ENCODE measurements at places on chromosomes 16 and 17. TPM values are rescaled to one million over a fixed set of nuclear protein-coding genes. Genes with fewer than 3 reads are reported as not detected.

Gene CD300LF
- total RNA-seq: not detected

Gene TAF15
- 300 TPM for total RNA-seq

GRCh38 chr16:48608452-48608851 lies 1.5 kb downstream of the N4BP1 start:
- DNase-seq: no peak

- DNase-seq: no peak
These were observed 26.6 kb downstream of the PEMT start for GRCh38 chr17:17564896-17565295.

DNA sequence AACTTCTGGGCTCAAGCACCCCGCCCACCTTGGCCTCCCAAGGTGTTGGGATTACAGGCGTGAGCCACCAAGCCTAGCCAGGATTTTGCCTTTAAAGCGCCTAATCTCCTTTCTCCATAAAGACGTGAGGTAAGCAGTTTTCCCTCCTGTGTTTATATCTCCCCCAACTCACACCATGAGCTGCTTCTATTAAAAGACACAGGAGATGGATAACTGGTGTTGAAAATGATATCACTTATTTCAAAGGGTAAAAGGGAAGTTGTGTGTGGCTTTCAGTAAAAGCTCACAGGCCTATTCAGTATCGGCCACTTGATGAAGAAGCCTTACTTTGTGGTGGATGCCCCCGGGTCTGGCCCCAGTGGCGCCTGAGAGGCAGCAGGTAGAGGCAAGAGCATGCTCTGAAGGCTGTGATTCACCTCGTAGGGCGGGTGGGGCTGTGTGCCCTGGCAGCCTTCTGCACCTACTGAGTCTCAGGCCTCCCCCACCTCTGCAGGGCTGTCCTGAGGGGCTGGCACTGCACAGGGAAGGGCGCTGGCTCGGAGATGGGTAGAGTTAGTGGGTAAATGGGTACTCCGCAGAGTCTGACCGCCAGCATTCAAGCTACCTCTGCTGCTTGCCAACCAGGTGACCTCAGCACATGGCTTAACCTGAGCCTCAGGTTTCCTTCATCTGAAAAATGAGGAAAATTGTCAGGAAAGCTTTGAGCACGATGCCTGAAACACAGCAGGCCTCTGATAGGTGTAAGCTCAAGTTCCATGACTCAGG lies 146.8 kb downstream of the CLEC16A start:
- no peak for DNase-seq

GRCh38 chr16:88133507-88133843 lies 182.2 kb downstream of the BANP start:
- DNase-seq: no peak

Data from neural crest cell (in vitro differentiated cells).